Esophagus mucosa (tissue), 1 donor: ENCODE measurements at places on chromosomes 5 and 9. TPM values are rescaled to one million over a fixed set of nuclear protein-coding genes. Genes with fewer than 3 reads are reported as not detected.

MAML1 gene
- 15.4 TPM for total RNA-seq

- ATAC-seq, result peak; percentile 76
Observed at GRCh38 chr5:139494832-139495231, 12.3 kb upstream of the STING1 start.

GRCh38 chr9:122286764-122287163 lies 22.1 kb downstream of the MRRF start:
- ATAC-seq, result no peak

GRCh38 chr5:130571076-130571475 lies 594.0 kb downstream of the HINT1 start:
- ATAC-seq, result no peak

GPRIN1 gene
- 1.9 TPM for total RNA-seq

- peak; percentile 6 for ATAC-seq
Observed at GRCh38 chr9:128022886-128023285, 42.1 kb upstream of the EEIG1 start.
